ENCODE measurements at places on chromosomes 3 and 15. TPM values are rescaled to one million over a fixed set of nuclear protein-coding genes. Genes with fewer than 3 reads are reported as not detected.

FEZF2 gene
- total RNA-seq, result not detected

ST3GAL6 gene
- total RNA-seq, result 1.3 TPM

OXNAD1 gene
- 10.1 TPM for total RNA-seq

WNT5A gene
- total RNA-seq, result 141 TPM

LMOD3 gene
- 0.22 TPM for total RNA-seq

DUOX1 gene
- total RNA-seq, result 0.13 TPM

SNTN gene
- total RNA-seq, result not detected

CLDN11 gene
- total RNA-seq, result 39.6 TPM

CNTN3 gene
- total RNA-seq, result 0.13 TPM

TMEM212 gene
- not detected for total RNA-seq

PRSS50 gene
- under 0.01 TPM for total RNA-seq

LRTM1 gene
- not detected for total RNA-seq

SLC2A2 gene
- total RNA-seq, result not detected

ECE2 gene
- total RNA-seq, result not detected

CPLX3 gene
- not detected for total RNA-seq

C3orf70 gene
- total RNA-seq, result 1.5 TPM

SST gene
- not detected for total RNA-seq

ARNT2 gene
- 18.3 TPM for total RNA-seq

NEDD4 gene
- 30.5 TPM for total RNA-seq

SAXO2 gene
- total RNA-seq, result 1.9 TPM

MUSTN1 gene
- not detected for total RNA-seq

MYZAP gene
- total RNA-seq, result 0.65 TPM

GP9 gene
- total RNA-seq, result not detected
